Motor neuron (in vitro differentiated cells): ENCODE measurements at places on chromosomes 2 and 18.

GRCh38 chr2:233912691-233913423, 4.3 kb upstream of the TRPM8 start:
- ATAC-seq: peak; percentile 47

DNA sequence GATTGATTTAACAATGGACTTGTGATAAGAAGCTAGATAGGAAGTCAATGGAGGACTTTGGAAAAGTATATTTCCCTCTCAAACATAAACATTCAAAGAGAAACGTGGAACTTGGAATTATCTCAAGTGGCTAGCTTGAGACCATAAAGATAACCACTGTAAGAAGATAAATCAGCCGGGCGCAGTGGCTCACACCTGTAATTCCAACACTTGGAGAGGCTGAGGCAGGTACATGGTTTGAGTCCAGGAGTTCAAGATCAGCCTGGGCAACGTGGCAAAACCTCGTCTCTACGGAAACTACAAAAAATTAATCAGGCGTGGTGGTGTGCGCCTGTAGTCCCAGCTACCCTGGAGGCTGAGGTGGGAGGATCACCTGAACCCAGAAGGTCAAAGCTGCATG, 405.9 kb upstream of the ACVR2A start:
- ATAC-seq: no peak

GRCh38 chr18:22524783-22525182, 107.1 kb upstream of the CTAGE1 start:
- ATAC-seq: no peak

DNA sequence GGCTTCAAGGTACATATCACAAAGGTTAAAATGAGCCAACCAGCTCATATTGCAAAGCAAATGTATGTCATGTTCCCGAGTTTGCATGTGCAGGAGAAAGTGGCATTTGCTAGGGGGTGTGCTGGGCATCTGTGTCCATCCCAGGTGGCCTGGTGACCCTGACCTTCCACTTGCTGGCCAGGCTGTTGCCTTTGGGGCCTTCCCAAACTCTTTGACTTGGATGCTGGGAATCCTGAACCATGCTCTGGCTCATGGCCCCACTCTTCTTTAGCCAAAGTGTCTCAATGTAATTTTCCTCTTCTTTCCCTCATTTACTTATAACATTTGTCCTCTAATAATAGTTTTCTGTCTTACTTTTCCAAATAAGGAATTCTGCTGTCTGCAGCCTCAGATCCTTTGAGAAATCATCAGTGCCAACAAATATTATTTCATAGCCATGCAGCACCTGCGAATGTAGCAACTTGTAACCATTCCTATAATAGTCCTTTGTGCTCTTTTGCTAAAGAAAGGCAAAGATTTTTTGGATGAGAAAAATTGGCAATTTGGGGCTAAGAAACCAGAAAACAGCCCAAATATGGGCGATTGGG, 64.2 kb downstream of the MTCL1 start:
- no peak for ATAC-seq
